ENCODE measurements at places on chromosomes 1 and 21. TPM values are rescaled to one million over a fixed set of nuclear protein-coding genes. Genes with fewer than 3 reads are reported as not detected.

The OXCT2 gene
- 2.6 TPM for total RNA-seq

The C4BPB gene
- 11.9 TPM for total RNA-seq

DNA sequence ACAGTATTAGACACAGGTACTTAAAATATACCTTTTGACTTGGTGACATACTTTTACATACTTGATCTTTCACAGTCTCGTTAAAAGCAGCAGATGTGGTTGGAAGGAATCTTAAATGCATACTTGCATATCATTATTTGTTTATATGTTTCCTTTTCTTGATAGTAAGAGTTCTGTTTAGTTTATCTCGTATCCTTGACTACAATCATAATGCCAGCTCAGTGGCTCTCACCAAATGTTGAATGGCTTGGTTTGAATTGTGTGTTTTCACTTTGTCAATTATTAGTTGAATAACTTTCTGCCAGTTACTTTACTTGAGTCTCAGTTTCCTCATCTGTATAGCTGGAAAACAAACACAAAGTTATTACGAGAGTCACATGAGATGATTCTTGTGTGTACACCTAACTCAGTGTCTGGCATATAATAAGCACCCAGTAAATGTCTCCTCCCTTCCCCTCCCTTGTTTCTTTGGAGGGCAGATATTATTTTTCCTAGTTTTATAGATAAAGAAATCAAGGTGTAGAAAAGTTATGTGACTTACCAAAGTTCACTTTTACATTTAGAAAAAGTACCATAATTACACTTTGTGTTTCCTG is 131.6 kb upstream of the IVNS1ABP start:
- DNase-seq: no peak

GRCh38 chr21:40964691-40965090 is 117.7 kb upstream of the DSCAM start:
- no peak for DNase-seq

- DNase-seq: no peak
These were observed 187.8 kb upstream of the HP1BP3 start for GRCh38 chr1:20974951-20975350.

DNA sequence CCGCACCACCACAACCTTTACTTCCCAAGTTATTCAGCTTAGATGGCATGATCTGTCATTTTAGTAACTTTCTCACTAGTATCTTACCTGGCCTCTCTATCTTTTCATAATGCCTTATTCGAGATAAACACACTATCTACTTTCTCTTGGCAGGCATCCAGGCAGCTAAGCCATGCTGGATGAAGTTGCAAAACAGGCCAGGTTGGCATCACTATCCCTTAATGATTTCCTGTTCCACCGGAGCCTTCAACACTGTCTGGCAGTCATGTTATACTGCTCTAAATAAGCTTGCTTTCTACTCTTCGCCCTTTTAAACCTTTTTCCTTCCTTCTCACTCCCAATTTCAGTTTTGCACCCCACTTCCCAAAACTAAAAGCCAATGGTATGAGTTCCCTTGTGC is 12.0 kb upstream of the KCNH1 start:
- peak; percentile 22 for DNase-seq

DNA sequence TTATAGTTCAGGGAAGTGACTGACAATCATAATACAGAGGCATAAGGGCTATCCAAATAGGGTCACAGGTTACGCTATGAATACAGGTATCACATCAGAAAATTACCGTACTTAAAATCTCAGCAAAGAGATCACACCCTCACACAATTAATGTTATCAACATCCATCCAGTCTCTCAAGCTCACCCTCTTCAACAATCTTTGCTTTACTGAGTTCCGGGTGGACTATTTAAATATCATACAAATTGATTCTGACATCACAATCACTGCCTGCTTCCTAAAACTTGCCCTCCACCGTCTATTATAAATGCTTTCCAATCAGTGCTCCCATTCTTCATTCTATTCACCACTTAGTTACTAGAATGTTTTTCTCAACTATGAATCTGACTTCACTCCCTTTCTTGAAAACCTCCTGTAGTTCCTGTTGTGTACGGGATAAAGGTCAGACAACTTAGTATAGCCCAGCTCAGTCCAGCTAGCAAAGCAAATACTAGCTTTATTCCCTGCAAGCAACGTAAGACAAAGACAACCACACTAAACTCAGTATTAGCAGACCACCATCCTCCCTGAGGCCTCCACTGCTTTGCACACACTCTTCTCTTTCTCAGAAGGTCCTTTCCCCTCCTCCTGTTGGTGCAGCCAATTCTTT is 398.7 kb downstream of the SMYD3 start:
- DNase-seq: no peak
